ENCODE measurements at places on chromosomes 4 and X.

GRCh38 chr4:88467392-88467791 is 10.5 kb downstream of the HERC5 start:
- DNase-seq: no peak

DNA sequence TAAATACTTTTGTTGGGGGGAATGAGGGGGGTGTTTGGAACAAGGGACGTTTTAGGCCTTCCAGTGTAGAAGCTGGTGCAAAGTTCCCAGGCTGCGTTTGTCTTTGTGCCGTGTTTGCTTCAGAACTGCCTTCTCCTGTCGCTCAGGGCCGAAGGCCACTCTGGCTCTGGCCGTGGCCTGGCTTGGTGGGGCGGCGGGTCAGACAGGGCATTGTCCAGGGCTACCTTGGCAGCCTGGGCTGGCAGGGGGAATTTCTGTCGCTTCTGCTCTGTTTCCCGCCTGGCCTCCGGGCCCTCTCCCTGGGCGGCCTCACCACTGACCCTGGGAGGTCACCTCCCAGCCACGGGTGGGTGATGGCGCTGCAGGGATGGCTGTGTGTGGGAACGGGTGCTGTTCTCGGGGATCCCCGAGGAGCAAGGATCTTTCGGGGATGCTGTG is 140.0 kb downstream of the COL4A6 start:
- DNase-seq: no peak

DNA sequence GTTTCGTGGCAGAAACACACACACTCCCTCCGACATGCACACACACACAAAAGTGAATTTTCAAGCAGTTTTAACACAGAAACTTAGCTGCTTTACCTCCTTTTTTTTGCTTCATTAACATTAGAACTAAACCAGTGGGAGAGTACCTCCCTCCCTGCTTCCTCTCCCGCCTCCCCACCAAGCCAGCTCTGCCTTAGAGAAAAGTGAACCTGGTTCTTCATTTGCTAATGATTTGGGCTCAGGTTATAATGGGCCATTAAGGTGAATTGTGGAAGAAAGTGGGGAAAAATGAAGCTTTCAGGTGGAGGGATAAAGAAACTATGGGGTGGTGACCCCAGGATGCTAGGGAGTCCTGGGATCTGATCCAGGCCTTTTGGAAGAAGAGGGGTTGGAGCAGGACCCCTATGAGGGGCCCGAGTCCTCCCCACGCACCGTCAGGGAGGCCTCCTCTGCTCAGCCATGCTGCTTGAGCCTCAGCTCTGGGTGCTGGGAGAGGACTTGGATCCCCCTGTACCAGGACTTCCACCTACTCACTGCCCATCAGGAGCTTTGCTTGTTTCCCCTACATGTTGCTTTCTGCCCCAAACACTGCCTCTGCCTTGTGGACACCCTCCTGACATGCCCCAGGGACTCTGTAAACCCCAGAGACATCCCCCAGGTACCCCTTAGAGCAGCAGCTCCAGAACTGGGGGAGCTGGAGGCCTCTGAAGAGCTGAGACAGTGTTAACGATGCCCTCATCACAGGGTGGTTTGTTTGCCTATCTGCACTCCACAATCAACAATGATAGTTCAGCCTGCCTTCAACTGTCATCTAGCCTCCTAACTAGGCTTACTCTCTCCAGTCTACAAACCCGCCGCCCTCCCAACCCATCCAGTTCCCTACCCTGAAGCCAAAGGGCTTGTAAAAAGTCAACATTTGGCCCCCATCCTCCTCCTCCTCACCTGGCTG is 6.5 kb upstream of the JADE1 start:
- no peak for DNase-seq

DNA sequence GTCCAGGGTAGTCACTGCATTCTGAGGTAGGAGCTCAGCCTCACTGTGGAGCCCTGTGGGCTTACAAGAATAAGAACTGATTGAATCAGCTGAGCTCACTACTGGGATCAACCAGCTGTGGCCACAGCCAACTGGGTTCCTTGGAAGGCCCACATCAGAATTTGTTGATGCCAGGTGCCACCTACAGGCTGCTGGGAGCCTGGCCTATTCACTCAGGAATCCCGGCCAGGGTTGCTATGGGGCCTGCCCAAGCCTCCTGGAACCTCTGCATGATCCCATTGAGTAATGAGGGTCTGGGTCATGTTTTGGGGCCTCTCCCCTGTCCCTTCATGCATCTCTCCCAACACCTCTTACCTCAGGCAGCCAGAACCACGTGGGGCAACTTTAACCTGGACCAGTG is 53.9 kb upstream of the KIAA1210 start:
- peak; percentile 55 for DNase-seq

- no peak for DNase-seq
Measured at GRCh38 chr4:25788703-25789238, 74.0 kb downstream of the SEL1L3 start.

GRCh38 chr4:2619459-2619858 is 83.0 kb downstream of the FAM193A start:
- DNase-seq: no peak

DNA sequence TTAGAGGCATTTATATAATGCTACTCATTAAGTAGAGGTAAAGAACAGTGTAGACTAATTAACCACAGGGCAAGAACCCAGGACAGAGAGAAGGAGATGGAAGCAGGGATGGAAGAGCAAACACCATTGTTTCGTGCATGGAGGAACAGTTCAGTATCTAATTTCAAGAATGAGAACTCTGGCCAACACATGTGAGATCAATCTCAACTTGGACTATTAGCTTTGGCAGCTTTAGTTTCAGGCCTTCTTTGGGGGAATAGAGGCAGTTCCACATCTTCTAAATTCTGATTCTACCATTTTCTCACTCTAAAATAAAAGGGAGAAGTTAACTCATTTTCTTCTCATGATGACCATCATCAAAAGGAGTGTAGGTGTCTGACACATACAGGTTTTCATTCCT is 207.0 kb downstream of the LDB2 start:
- no peak for DNase-seq

DNA sequence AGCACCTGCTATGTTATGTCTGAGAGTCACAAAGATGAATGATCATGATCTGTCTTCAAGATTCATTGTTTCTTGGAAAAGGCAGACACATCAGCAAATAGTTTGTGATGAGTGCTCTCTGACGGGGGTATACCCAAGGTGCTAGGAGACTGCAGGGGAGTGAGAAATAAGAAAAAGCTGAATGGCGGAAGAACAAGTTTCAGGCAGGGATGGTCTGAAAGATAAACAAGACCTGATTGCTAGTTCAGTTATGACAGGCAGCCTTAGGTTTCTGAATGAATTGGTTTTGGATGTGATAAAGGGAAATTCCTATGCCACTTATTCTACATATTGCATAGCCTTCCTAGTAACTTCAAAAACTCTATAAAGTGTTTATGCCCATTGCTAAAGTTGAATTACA is 327.0 kb upstream of the DKK2 start:
- DNase-seq: no peak

- DNase-seq: no peak
Measured at GRCh38 chr4:167282171-167282864, 48.0 kb upstream of the SPOCK3 start.

DNA sequence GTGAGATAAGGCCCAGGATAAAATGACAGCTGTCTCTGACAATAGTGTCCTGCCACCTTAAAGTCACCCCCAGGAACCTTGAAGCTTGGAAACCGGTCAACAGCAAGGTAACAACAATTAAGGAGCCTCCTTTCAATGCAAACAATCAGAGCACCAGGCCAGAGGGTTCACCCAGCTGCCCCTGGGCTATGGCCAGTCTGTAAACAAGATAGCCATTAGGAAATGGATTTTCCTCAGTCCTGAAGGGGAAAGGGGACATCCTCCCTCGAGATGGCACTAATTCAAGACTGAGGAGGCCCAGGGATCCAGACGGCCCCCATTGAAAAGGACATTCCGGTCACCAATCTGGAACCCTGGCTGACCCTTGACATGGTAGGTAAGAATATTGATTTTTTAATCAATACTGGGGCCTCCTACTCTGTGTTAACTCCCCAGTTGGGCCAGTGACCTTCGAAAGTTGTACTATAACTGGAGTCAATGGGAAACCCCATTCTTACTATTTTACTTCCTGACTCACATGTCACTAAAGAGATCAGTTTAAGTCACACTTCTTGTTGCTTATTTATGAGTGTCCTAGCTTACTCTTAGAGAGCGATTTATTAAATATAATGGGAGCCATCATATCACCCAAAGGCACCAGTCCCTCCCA is 61.7 kb upstream of the CT45A1 start:
- no peak for DNase-seq

DNA sequence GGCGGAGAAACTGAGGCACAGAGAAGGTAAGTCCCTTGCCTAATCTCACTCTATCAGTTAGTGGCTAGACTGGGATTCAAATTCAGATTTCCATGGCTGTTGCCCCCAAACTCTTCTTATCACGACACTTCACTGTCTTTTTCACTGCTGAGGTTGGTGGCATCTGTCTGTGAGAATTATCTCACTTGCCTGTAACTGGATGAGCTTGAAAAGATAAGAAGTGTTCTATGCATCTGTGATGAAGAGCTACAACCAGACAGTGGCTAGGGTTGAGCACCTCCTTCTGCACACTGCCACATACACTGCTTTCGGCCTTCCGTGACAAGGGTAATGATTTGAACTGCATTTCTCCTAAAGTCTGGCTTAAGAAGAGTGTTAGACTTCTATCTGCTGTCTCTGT is 107.9 kb upstream of the TEX13D start:
- DNase-seq: no peak

DNA sequence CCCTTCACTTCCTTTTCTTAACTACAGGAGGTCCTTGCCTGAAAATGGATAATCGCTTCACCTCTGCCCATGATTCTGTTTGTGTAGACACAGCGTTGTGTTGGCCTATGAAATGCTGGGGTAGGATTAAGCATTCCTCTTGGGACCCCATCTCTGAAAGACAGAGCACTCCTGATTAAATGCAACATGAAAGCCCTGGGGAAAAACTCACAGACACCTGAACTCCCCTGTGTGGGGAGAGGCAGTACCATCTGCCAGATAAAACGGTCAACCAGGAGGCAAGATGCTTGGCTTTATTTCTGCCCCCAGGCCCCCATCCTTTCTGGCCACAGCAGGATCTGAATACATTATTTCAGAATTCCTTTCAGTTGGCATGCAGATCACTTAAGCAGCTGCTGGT is 1.9 kb downstream of the LGI2 start:
- peak; percentile 6 for DNase-seq

DNA sequence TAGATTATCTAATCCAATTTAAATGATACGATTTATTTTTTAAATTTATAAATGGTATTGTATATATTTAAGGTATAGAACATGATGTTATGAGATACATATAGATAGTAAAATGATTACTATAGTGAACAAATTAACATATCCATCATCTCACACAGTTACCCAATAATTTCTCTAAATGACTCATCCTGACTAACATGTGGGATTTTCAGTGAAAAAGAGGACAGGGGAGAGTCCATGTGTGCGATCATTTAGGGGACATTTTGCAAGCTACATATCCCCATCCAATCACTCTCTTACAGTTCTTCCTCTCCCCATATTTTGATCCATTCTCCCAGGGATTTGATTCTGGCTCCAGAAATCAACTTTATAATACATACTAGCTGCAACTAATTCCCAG is 88.2 kb downstream of the ABCB7 start:
- DNase-seq: no peak

DNA sequence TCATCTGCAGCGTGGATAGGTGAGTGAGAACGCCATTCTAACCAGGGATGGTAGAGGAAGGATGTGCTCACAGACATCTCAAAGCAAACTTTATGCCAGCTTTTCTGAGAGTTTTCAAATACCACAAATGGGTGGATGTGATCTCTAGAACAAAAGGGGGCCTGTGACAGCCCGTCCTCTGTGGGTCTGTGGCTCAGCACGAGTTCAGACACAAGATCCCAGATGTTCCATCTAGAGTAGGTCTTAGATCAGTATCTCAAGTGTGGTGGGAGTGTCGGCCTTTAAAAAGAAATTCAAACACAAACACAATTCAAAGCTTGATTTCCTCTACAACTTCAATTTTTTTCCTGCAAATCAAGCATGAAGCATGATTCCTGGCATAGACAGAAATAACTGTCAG is 22.8 kb downstream of the QDPR start:
- DNase-seq: no peak

DNA sequence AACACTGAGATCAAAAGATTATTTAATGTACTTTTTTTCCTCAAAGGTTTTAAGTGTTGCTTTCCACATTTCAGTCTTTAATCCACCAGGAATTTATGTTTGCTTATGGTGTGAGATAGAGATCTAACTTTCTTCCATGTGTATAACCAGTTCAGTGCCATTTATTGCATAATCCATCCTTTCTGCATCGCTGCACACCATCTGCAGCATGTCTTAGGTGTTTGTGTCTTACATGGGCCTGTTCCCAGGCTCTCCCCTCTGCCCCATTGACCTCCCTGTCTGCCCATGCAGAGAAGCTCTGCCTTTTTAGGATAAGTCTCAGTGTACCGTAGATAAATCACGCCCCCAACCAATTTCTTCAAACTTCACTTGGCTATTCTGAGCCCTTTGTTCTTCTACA is 30.3 kb downstream of the NSDHL start:
- DNase-seq: no peak
